ENCODE measurements at places on chromosomes 11 and 22.

- no peak for DNase-seq
Measured at GRCh38 chr22:40238425-40239344, 61.0 kb downstream of the TNRC6B start.

DNA sequence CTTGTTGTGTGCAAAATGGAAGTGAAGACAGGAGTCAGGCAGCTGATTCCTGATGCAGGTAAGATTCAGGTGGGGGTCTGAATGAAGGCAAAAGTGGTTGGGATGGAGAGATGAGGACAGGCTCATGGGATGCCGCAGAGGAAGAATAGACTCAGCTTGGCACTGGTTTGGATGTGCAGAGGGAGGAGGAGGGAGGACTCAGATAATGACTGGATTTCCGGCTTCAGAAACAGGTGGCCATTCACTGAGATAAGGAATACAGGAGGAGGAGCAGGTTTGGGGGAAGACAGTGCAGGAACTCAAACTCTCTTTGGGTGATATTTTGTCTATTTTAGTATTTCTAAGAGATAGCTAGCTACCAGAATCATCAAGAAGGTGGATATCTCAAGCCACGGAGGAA lies 19.2 kb downstream of the RASSF10 start:
- DNase-seq = no peak

DNA sequence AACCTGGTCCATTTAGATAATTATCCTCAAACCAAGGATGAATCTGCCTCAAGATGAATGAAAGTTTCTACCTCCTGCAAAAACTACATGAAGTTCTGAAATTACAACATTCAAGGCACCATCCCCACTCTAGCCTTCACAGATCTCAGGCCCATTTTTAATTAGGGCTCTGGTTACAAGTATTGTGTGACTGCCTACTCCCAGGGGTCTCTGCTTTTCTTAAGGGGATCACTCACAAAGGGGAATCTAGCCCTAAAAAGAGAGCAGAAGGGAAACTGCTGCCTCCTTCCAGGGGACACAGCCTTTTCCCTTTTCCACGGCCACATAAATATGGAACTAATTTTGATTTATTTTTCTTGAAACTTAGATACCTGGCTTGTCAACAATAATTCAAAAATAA lies 17.4 kb upstream of the TMEM135 start:
- DNase-seq = no peak

DNA sequence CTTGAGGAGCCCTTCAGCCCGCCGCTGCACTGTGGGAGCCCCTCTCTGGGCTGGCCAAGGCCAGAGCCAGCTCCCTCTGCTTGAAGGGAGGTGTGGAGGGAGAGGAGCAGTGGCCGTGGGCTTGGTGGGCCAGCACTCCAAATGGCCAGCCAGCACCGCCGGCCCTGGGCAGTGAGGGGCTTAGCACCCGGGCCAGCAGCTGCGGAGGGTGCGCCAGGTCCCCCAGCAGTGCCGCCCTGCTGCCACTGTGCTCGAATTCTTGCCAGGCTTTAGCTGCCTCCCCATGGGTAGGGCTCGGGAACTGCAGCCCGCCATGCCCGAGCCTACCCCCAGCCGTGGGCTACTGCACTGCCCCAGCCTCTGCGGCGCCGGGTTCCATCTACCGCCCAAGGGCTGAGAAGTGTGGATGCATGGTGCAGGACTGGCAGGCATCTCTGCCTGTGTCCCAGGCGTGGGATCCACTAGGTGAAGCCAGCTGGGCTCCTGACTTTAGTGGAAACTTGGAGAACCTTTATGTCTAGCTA lies 82.7 kb downstream of the KCNA4 start:
- DNase-seq = no peak

DNA sequence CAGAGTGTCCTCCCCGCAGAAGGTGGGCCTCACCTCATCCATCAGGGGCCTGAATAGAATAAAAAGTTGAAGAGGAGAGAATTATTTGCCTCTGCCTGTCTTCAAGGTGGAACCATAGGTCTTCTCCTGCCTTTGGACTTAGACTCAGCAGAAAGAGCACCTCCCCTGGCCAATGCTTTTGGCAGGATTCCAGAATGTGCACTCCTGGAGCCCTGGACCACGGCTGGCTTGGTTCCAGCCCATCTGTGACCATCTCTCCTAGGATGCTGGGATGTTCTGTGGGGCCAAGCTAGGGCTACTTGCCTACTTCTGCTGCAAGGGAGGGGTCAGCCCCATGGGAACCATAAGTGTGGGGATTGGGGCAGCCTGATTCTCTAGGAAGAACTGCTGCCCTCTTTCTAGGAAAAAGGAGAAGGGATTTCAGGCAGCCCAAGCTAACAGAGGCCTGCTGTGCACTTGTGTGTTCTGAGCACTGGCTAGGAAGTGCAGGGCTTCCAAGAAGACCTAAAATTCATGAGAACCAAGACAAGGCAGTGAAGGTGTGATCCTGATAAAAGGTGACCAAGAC lies 32.2 kb upstream of the SHANK2 start:
- no peak for DNase-seq

DNA sequence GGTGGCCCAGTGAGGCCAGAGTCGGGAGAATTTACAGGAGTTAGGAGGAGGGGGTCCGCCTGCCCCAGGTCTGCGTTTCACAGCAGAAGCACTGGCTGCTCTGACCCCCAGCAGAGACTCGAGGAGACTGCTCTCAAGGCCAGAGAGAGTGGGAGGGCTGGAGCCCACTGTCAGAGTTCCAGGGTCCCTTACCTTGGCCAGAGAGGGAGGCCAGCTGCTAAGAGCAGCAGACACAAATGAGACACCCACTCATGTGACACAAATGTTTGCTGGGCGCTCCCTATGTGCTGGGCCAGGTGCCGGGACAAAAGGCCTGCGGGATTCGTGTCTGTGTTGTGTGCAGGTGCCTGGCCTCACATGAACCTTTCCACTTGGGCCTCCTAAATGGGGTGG lies 2.8 kb upstream of the TNFRSF13C start:
- DNase-seq = no peak

DNA sequence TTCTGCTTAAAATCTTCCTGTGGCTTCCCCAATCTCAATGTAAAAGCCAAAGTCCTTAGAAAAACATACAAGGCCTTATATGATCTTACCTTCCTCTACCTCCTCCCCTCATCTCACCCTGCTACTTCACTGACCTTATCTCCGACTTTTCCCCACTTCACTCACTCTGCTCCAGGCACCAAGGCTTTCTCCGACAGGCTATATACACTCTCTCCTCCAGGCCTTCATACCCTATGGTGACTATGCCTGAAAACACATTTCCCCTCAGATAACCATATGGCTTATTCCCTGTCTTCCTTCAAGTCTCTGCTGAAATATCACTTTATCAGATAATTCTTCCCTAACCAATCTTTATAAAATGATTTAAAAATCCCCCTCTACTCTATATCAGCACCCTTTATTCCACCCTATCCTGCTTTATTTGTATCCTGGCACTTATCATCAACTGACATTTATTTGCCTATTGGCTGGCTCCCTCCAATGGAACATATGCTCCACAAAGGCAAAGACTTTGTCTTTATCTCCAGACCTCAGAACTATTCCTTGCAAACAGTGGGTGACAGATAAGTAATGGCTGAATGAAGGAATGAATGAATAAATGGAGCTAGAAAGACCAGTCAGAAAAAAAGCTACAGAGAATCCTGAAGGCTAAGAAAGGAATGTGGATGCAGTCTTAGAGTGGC lies 52.7 kb downstream of the PAK1 start:
- no peak for DNase-seq

DNA sequence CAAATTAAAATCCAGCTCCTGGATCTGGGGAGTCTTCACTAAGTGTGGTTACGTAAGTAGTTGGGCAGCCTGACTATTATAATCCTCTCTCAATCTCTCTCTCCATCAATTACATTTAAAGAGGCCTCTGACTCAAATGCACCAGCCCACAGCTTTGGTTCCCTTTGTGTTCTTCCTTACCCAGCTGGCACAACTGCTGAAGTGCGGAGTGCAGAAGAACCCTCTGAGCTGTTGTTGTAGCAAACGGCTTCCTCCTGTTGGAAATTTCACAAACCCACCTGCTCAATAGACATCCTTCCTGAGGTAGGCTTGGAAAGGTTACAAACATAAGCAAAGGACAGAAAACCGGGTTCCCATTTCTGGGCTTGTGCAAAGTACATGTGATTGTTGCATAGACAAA lies 17.0 kb upstream of the SORL1 start:
- DNase-seq = no peak

- no peak for DNase-seq
Measured at GRCh38 chr22:36333644-36334043, 54.1 kb downstream of the MYH9 start.

- DNase-seq = no peak
Measured at GRCh38 chr11:73530109-73530508, 67.8 kb downstream of the FAM168A start.

GRCh38 chr11:111476366-111476765 lies 35.8 kb downstream of the BTG4 start:
- no peak for DNase-seq

- DNase-seq = no peak
Measured at GRCh38 chr11:97888641-97889040, 1132.1 kb upstream of the CNTN5 start.

GRCh38 chr11:102407901-102408300 lies 44.7 kb downstream of the TMEM123 start:
- no peak for DNase-seq

DNA sequence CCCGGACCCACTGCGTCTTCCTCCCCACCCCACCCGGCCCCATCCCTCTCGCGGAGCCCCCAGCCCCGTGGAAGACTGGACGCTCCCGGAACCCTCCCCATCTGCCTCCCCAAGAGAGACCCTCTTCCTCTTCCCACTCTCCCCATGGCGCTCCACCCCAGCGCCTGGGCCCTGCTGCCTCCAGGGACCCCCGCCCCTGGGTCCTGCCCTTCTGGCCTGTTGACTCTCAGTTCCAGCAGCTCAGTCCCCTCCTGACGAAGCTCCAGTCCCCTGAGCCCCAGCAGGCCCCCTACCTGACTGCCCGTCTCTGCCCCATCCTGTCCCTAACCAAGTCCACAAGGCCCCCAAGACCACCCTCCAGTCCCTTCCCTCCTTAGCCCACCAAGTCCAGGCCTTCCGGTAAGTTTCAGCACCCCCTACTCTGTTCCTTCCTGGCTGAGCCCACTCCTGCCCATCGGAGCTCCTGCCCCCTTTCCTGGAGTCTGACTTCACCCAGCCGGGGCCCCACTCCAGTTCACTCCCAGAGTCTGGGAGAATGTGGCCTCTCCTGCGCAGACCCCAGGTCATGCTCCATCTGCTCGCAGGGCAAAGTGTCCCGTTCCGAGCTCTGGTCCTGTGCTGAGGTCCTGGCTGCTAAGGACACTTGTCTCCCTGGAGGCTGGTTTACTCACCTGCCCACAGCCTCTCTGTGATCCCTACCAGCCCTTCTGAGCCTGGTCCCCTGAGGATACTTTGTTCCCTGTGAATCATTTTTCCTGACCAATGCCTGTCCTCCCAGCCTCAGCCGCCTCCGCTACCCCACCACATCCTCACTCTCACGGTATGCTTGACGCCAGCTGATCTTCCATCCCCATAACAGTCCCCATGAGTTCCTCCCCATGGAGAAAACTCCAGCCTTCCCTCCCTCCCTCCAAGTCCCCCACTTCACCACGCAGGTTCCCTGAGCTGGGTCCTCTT lies 722 bp downstream of the IFITM10 start:
- no peak for DNase-seq

GRCh38 chr11:34063061-34063795 lies 11.7 kb downstream of the CAPRIN1 start:
- no peak for DNase-seq

GRCh38 chr11:13486926-13487660 lies 8.7 kb downstream of the PTH start:
- peak; percentile 33 for DNase-seq

GRCh38 chr11:1335811-1336761 lies 26.7 kb upstream of the TOLLIP start:
- no peak for DNase-seq

- no peak for DNase-seq
Measured at GRCh38 chr22:16922706-16923105, 85.3 kb downstream of the GAB4 start.

GRCh38 chr11:77361184-77361583 lies 59.7 kb upstream of the GDPD4 start:
- DNase-seq = no peak

DNA sequence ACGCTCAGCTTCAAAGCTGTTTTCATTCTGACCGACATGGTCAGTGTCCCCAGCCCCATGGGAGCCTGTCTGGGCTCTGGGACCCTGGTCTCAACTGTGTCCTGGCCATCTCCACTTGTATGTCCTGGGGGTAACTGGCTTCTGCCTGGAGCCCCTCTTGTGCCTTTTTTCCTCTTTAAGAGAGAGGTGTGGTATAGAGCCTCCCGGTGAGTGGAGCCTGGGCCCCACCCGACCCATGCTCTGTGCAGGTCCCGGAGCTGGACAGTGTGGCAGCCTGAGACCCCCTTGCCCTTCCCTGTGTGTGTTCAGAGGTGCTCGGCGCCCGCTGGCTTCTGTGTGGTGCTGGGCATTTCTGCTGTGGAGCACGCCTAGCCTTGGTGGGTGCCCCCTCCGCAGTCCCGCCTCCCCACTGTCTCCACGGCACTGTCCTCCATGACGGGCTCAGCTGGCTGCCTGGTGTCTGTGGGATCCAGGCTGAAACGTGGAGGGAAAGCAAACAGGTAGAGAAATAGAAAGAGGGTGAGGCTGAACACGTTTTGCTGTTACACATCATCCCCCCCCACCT lies 74.9 kb downstream of the PARVB start:
- DNase-seq = no peak

GRCh38 chr11:117544130-117544800 lies 216.6 kb downstream of the CEP164 start:
- DNase-seq = no peak

DNA sequence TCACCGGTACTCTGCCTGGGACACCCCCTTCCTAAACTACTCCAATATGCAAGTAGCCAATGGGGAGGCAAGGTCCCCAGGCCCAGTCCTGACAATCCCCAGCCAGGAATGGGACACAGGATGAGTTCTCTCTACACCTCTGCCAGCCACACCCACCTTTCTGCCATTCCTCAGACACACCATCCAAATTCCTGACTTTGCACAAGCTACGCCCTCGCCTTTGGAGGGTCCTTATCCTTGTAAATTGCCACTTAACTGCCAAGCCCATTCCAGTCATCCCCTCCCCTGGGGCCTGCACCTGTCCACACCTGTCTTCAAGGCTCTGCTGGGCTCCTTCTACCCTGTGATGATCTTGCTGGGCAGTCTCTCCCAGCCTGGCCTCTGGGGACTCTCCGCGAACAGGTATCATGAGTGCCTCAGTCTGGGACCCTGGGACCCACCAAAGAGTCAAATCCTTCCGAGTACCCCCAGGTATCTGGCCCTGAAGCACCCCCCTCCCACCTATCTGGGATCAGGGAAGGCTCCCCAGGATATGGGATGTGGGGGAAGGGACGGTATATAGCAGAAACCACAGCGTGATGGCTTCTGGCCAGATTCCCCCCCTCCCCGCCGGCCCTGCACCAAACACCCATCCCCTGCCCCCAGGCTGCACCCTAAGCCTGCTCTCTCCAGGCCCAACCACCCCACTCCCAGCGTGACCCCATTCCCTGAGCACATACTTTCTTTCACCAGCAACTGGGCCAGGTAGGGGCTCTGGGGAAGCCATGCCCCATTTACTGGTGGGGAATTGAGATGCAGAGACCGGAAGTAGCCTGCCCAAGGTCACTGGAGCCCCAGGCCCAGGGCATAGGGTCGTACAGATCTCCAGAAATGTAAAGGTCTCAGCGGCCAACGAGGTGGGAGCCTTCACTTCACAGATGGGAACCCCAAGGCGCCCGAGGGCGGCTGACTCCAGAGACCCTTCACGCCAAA lies 806 bp downstream of the ARAP1 start:
- no peak for DNase-seq

Measured in stimulated activated CD8-positive, alpha-beta memory T cell treated with anti-CD3 and anti-CD28 coated beads, Interleukin-7, amount 100 ng/mL, for 48 hours (primary cell).